ENCODE measurements at places on chromosomes 12 and 14.

DNA sequence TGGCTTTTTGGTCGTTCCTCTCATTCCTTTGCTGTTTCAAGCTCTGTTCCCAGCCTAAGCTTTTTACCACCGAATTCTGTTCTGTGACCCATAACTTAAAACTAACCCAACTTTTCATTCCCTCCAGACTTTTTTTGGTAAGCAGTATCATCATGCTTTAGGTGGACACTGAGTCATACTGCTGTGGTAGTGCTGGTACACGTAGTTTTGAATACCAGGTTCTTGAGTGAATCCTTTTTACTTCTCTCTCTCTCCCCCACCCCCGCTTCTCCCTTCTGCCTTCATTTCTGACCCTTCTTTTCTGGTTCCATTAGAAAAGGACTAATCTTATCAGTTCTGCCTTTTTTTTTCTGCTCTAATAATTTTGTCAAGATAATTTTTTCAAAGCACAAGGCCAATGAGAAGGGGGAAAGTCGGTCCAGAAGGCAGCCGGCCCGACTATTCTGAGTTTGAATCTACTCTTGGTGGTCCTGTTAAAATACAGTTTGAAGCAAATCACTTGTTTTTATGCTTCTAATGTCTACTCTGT, 2.3 kb upstream of the MDM2 start:
- DNase-seq, result no peak

- no peak for DNase-seq
These were observed 268.7 kb downstream of the TMEM132D start for GRCh38 chr12:129635021-129635685.

DNA sequence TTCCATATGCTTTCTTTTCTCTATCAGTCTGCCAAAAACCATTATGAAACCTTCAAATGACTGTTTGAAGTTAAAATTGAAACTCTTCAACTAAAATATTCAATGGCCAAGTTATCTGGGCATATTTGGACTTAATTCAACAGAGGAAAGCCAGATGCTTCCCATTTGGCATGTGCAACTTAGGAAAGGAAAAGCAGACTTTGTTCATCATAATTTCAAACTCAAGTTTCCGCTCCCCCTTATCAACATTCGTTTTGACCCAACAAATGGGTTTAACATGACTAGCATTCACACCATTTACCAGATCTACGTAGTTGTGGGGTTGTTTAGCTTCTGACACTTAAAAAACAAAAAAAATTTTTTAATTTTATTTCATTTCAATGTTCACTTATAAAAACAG, 75.7 kb downstream of the PLEKHG7 start:
- no peak for DNase-seq

DNA sequence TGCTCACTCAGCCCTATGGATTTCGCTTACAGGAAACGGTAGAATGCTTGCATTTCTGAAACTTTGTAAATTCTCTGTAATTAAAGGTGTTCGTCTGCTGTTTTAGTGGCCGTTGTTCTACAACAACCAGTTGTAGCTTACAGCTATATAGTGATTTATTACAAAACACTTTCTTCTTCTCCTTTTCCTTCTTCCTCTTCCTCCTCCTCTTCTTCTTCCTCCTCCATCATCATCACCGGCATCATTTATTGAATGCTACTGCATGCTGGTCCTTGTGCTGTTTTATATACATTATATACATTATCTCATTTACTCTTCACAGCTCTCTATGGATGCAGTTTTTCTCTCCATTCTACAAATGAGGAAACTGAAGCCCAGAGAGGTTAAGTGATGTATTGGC, 6.4 kb downstream of the ETV6 start:
- no peak for DNase-seq

GRCh38 chr14:103732868-103733620, 17.4 kb downstream of the ZFYVE21 start:
- DNase-seq, result no peak

DNA sequence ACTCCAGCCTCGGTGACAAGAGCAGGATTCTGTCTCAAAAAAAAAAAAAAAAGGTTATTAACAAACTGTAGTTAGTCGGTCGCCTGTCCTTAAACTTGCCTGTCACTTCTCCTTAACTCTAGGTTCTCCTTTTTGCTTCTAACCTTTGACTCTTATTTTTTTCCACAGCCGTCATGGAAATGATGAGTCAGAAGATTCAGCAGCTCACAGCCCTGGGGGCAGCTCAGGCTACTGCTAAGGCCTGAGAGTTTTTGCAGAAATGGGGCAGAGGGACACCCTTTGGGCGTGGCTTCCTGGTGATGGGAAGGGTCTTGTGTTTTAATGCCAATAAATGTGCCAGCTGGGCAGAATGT, 418 bp upstream of the MYG1 start:
- peak; percentile 22 for DNase-seq

GRCh38 chr14:55019968-55020554, 6.8 kb downstream of the WDHD1 start:
- DNase-seq, result no peak

DNA sequence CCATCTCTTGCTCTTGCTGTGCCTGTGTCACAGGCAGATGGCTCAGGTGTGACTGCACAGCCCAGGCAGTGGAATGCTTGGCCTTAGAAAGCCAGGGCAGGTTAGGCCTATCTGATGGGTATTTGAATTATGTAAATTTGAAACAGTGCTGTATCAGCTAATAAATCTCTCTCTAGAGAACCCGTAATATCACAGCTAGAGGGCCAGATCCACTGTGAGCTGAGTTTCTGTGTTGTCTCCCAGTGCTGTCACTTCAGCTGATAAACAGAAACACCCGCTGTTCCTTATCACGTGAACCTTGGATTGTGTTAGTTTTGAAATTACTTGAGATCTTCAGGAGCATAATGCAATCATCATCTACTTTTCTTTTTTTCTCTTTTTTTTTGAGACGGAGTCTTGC, 21.5 kb upstream of the ALDH2 start:
- DNase-seq, result no peak

GRCh38 chr12:102573237-102573636, 92.9 kb upstream of the IGF1 start:
- DNase-seq, result no peak

- no peak for DNase-seq
These were observed 54.1 kb downstream of the DAO start for GRCh38 chr12:108933949-108934348.

DNA sequence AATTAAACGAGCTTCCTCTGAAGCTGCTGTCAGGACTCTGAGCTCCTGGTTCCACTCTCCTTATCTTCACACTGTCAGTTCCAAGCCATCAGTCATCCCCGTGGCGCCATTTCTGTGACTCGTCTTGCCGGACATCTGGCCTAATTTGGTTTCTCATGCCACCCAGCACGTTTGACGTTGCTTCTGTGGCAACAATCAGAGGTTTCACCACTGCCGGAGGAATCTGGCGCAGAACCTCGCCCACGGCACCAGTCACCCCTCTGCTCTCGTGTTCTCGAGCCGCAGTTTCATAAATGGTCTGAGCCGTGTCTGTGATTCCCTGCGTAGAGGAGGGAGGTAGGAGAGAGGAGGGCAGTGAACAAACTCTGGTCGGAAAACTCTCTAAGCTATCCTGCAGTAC, 29.7 kb downstream of the BDKRB1 start:
- DNase-seq, result no peak

DNA sequence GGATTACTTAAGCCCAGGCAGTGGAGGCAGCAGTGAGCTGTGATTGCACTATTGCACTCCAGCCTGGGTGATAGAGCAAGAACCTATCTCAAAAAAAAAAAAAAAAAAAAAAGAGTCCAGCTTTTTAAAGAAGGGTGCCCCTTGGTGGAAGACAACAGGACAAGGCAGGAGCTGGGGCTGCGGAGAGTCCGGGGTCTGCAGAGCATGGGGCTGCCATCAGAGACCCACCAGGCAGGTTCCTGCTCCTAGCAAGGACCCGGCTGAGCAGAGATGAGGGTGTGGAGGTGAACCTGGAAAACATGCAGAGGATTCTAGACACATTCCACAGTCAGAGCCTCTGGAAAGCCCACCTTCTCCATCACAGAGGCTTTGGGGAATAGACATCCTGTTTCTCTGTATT, 21.0 kb upstream of the CIPC start:
- no peak for DNase-seq

GRCh38 chr12:94165670-94166364, 17.4 kb downstream of the PLXNC1 start:
- no peak for DNase-seq

- DNase-seq, result no peak
These were observed 461.0 kb downstream of the FOXG1 start for GRCh38 chr14:29227631-29228030.

DNA sequence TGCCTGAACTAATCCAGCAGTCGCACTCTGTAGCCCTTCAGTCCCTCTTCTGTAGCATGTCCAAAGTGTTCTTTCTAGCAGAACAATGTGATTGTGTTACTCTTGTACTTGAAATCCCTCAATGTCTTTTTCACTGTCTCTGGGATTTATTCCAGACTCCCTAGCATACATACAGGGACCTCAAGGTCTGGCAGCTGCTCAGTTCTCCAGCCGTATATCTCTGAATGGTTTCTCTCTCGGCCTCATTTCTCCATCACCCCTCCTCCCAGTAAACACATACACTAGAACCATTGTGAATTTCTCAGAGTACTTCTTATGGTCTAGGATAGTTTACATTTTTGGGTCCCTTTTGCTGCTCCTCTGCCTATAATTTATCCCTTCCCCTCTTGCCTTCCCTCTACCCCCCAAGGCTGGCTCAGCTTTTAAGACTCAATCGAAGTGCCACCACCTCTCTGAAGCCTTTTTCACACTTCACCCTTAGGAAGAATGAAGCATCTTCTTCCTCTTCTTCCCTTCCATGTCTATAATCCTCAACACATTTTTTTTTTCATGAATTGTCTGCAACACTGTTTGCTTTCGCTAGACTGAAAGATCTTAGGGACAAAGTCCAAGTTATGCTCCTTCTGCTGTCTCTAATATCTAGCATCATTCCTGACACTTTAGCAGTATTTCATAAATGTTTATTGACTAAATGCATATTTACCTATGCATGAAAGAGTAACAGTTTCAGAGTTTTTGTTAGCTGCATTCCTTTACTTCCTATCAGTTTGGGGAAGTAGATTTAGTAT, 446.1 kb downstream of the ZFP36L1 start:
- no peak for DNase-seq

- DNase-seq, result no peak
These were observed 49.8 kb upstream of the LRRK2 start for GRCh38 chr12:40175045-40175444.

GRCh38 chr12:16299403-16299802, 21.9 kb upstream of the SLC15A5 start:
- no peak for DNase-seq

- no peak for DNase-seq
These were observed 14.3 kb downstream of the TBX3 start for GRCh38 chr12:114669401-114670290.

DNA sequence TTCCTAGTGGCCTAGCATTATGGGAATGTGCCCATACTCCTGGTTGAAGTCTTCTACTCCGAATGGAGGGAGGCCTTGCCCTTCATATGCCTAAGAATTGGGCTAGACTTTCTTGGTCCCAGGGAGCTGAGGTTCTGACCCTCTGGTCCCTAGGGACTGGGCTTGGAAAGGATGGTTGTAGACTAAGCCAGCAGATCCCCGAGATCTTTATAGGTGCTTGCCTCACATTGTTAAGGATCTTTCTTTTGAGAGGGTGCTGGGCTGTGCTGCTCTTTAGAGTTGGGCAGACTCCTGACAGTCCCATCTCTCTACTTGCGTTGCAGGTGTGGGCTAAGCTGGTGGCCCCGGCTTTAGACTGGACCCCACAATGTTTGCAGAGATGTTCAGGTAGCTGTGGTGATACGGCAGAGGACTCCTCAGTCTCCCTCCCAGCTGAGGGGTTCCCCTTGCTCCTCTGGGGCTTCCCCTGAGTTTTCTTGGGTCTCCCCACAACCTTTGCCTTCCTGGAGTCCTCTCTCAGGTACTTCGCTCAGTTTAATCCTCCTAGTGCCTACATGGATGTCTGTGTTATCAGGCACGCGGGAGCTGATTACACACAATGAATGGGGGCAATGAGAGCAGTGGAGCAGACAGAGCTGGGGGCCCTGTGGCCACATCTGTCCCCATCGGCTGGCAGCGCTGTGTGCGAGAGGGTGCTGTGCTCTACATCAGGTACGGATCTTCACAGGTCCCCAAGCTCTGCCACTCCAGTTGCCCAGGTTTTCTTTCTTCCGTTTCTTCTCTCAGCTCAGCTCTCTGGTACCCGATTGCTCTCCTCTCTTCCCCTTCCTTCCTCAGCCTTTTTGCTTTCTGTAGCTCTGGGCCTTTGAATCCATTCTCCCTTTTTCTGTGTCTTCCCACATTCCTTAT, 1.3 kb downstream of the MBD6 start:
- no peak for DNase-seq

GRCh38 chr12:90366286-90366685, 588.7 kb downstream of the CCER1 start:
- peak; percentile 56 for DNase-seq

- no peak for DNase-seq
These were observed 26.4 kb upstream of the BATF start for GRCh38 chr14:75495882-75496281.

DNA sequence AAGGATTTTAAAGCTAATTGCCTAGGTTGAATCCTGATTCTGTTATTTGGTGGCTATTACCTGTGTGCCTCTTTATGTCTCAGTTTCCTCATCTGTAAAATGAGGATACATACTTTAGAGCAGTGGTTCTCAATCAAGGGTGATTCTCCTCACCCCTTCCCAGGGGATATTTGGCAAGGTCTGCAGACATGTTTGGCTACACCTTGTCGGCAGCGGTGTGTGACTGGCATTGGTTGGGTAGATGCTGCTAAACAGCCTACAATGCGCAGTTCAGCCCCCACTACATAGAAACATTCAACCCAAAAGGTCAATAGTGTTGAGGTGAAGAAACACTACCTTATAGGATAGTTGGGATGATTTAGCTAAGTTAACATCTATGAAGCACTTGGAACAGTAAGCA, 23.4 kb downstream of the LDHB start:
- DNase-seq, result no peak

GRCh38 chr12:26791301-26791791, 41.6 kb downstream of the ITPR2 start:
- no peak for DNase-seq

DNA sequence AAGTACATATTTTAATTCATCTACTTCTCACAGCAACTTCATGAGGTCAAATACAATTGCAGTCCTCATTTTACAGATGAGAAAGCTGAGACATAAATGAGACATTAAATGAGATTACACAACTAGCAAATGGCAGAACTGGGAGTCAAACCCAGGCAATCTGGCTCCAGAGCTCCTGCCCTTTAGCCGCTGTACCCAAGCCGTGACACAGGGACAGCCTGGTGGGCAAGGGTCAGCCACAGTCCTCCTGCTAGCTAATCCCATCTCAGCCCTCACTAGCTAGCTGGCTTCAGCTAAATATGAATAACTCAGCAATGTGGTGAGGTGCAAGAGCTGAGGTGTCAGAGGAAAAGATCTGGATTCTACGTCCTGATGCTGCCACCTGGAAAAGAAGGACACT, 54.8 kb downstream of the NINJ2 start:
- DNase-seq, result no peak

- no peak for DNase-seq
These were observed 29.9 kb downstream of the RXYLT1 start for GRCh38 chr12:63809566-63809965.

DNA sequence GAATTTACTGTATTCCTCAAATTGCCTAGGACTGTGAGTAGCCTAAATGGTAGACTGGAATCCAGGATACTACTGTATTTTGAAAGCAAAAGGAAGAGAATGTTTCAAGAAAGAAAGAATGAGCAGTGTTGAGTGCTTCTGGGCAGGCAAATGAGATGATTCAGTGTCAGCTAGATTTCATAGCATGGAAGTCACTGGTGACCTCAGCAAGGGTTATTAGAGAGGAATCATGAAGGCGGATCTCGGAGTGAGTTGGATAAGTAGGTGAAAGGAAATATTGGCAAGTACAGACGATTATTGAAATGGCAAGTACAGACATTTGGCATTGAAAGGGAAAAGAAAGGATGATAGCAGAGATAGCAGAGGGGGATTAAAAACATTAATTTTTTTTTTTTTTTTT, 27.1 kb downstream of the VRK1 start:
- DNase-seq, result no peak
